Uterine smooth muscle cell (primary cell): ENCODE measurements at places on chromosomes 7 and 10. TPM values are rescaled to one million over a fixed set of nuclear protein-coding genes. Genes with fewer than 3 reads are reported as not detected.

Gene NPY
- total RNA-seq = not detected in 2 replicates

Gene SPDYE9
- total RNA-seq = not detected in 2 replicates

Gene TRIM4
- total RNA-seq = 21.7 and 30.6 TPM in 2 replicates

Gene SPDYE8
- not detected in 2 replicates for total RNA-seq

Gene PPA1
- total RNA-seq = 216 and 241 TPM in 2 replicates

Gene GOLGA7B
- under 0.01 TPM in 1 of 2 replicates, not detected in the other for total RNA-seq

Gene SNX10
- total RNA-seq = 4.9 and 6.1 TPM in 2 replicates

Gene AUTS2
- 5.1 and 9.9 TPM in 2 replicates for total RNA-seq

Gene CYP2C19
- total RNA-seq = not detected in 2 replicates

Gene AKR1D1
- under 0.01 TPM in 1 of 2 replicates, not detected in the other for total RNA-seq

Gene AS3MT
- total RNA-seq = 11.0 and 13.7 TPM in 2 replicates

Gene PRSS37
- total RNA-seq = not detected in 2 replicates

Gene CFAP46
- total RNA-seq = 0.87 and 1.1 TPM in 2 replicates

Gene PDK4
- under 0.01 and 0.12 TPM in 2 replicates for total RNA-seq

Gene PRF1
- total RNA-seq = not detected in 2 replicates

Gene SAMD9
- total RNA-seq = 11.5 and 21.1 TPM in 2 replicates

Gene SSBP1
- 127 and 211 TPM in 2 replicates for total RNA-seq

Gene TPK1
- 4.6 and 7.4 TPM in 2 replicates for total RNA-seq

Gene TRIL
- 0.25 and 0.33 TPM in 2 replicates for total RNA-seq

Gene SLC26A4
- total RNA-seq = 0.44 and 0.50 TPM in 2 replicates

Gene MOGAT3
- total RNA-seq = not detected in 2 replicates

Gene GATAD1
- total RNA-seq = 22.5 and 30.1 TPM in 2 replicates

Gene SORBS1
- total RNA-seq = 0.55 and 0.75 TPM in 2 replicates

Gene PLCE1
- 2.2 and 2.5 TPM in 2 replicates for total RNA-seq
